ENCODE measurements at places on chromosomes 1 and 21.

- DNase-seq, result no peak
These were observed 46.4 kb downstream of the VPS13D start for GRCh38 chr1:12276225-12276624.

DNA sequence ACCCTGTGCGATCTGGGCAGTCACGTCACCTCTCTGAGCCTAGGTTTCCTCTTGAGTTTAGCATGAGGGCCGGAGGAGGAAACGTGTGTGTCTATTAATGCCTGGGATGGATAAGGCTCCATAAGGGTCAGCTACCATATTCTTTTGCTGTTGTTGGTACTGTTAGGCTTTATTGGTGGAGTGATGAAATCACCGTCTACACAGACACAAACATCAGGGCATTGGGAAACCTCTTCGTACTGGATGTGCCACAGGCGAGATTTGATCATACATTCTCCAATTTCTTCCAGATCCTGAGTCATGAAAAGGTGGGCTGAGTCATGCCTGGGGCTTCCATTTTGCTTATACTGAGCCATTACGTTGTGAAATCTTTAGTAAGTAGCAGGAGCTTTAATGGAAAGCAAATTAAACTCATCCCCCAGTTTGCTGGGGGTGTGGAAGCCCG is 24.9 kb upstream of the GRHL3 start:
- DNase-seq, result no peak

- no peak for DNase-seq
These were observed 254.9 kb upstream of the CACYBP start for GRCh38 chr1:174744886-174745285.

GRCh38 chr21:26914557-26914956 is 52.3 kb downstream of the ADAMTS5 start:
- no peak for DNase-seq

- no peak for DNase-seq
These were observed 41.0 kb downstream of the CEP350 start for GRCh38 chr1:179995576-179995975.

DNA sequence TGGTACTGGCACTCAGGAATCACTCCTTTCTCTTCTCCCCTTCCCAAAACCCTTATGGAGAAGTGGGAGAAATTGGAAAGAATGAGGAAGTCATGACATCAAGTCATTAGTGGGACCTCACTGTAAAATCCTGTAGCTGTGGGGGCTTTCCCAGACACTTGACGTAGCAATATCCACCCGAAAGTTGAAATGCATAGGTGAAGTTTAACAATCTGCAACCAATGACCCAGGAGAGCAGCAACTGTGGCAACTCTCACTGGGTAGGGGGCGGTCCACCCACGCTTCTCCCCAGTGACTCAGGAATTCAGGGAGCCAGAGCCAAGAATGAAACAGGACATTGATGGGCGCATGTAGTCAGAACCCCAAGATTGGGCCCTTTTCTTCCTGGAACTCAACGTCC is 27.0 kb downstream of the ABCA4 start:
- DNase-seq, result no peak

- no peak for DNase-seq
These were observed 11.2 kb upstream of the CYP2J2 start for GRCh38 chr1:59937636-59938210.

DNA sequence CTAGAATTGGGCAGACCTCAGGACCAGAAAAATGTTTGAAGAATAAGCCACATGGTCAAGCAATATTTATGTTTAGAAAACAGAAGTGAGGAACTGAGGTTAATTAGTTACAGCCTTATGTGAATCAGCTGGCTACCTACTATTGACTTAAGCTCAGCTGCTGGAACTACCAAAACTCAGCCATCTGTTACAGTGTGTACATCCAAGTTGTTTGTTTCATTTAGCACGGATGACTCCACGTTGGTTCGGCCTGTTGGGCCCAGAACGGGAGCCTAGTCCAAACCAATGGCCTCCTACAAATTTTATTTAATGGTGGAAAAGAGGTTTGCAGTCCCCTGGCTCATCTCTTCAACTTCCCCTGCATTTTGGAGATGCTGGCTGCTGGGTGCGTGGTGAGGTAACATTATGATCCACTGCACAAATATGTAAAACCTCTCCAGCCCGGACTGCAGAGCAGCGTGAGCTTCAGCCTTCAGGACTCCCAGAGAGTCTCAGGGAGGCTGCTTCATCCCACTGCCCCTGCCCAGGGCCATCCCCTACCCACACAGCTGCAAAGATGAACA is 143.4 kb downstream of the ZZZ3 start:
- DNase-seq, result no peak

- DNase-seq, result no peak
These were observed 21.6 kb downstream of the PSEN2 start for GRCh38 chr1:226891846-226892523.

DNA sequence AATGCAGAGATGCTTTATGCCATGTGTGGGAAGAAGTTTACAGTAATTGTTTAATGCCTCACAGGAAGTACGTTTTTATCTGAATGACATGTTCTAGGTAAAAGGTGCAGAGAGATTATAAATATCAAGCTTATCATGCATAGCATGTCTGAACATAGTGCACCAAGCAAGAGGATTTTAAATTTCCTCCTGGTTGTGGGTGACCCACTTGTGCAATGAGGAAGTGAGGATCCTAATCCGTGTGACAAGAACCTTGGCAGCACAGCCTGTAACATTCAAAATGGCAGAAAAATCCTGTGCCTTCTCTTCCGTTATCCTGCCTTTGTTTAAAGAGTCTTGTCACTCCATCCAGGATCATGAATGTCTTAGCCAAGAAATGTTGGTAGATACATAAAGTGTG is 75.6 kb downstream of the PLA2G4A start:
- no peak for DNase-seq

DNA sequence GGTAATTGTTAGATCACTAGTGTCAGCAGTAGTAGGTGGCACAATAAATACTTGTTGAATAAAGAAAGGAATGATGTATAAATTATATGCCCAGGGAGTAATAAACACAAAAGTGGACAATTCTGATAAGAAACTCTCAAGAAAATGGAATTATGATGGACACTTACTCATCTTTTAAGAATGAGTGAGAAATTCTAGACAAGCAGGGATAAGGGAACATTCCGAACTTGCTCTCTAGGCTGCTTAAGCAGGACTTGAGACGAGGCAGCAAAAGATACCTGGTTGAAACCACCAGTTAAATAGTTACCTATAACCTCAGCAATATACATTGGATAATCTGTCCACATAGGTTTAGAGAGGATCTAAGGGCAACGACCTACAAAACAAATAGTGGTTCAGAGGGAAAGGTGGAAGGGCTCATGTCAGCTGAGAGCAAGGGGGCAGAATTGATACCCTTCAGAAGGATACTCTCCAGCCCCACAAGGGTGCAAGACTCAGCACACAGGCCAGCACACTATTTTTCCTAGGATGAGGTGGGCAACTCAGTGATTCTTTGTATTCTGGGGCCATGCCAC is 46.3 kb downstream of the XCL2 start:
- no peak for DNase-seq
